Spinal cord (tissue), 10 donors: ENCODE measurements at places on chromosomes 7 and 10. TPM values are rescaled to one million over a fixed set of nuclear protein-coding genes. Genes with fewer than 3 reads are reported as not detected.

STAM gene
- 55.3 TPM for total RNA-seq

IGF2BP3 gene
- 37.3 TPM for total RNA-seq

PITX3 gene
- total RNA-seq, result 1.6 TPM

TMEM176B gene
- total RNA-seq, result 50.6 TPM

VWDE gene
- 2.6 TPM for total RNA-seq

AKR1B15 gene
- 0.17 TPM for total RNA-seq

SPAM1 gene
- total RNA-seq, result not detected

MBL2 gene
- total RNA-seq, result not detected

PRSS37 gene
- not detected for total RNA-seq

INSIG1 gene
- total RNA-seq, result 57.8 TPM

IDI2 gene
- not detected for total RNA-seq

LRRC61 gene
- total RNA-seq, result 13.3 TPM

DKK1 gene
- 7.8 TPM for total RNA-seq

MOGAT3 gene
- total RNA-seq, result not detected

GPNMB gene
- 47.6 TPM for total RNA-seq

GSAP gene
- total RNA-seq, result 11.2 TPM

OR9A2 gene
- total RNA-seq, result 0.50 TPM

AGR2 gene
- 10.1 TPM for total RNA-seq

COG5 gene
- 48.2 TPM for total RNA-seq

NUTM2B gene
- 1.4 TPM for total RNA-seq

GLI3 gene
- total RNA-seq, result 11.9 TPM

NEUROD6 gene
- total RNA-seq, result 10.4 TPM

CAMK2B gene
- total RNA-seq, result 21.9 TPM

NXPH1 gene
- 17.1 TPM for total RNA-seq

CFAP46 gene
- 5.3 TPM for total RNA-seq

SEMA3C gene
- 159 TPM for total RNA-seq

OR2A42 gene
- 0.06 TPM for total RNA-seq

SCIN gene
- 9.0 TPM for total RNA-seq

OPN1SW gene
- 0.28 TPM for total RNA-seq

SLC18A2 gene
- 5.8 TPM for total RNA-seq

PPP1R3A gene
- total RNA-seq, result 0.10 TPM

SP8 gene
- total RNA-seq, result 0.69 TPM

NEURL1 gene
- 10.9 TPM for total RNA-seq

ASIC3 gene
- 1.5 TPM for total RNA-seq

PLEKHS1 gene
- not detected for total RNA-seq

ZNF239 gene
- 9.8 TPM for total RNA-seq

GALNT17 gene
- total RNA-seq, result 50.9 TPM

MTG1 gene
- 23.4 TPM for total RNA-seq

TWIST1 gene
- 6.5 TPM for total RNA-seq

SORCS3 gene
- 3.7 TPM for total RNA-seq

UNC5B gene
- 43.9 TPM for total RNA-seq

GNAT3 gene
- not detected for total RNA-seq

SEMA3E gene
- total RNA-seq, result 11.8 TPM

CCM2 gene
- total RNA-seq, result 25.8 TPM

SLC26A4 gene
- total RNA-seq, result 0.99 TPM

GPER1 gene
- total RNA-seq, result 3.3 TPM

CALHM1 gene
- total RNA-seq, result 0.06 TPM

SLC29A4 gene
- 7.7 TPM for total RNA-seq

CALCR gene
- 2.4 TPM for total RNA-seq

ZNF655 gene
- total RNA-seq, result 76.5 TPM

CALY gene
- total RNA-seq, result 15.9 TPM

C10orf95 gene
- 0.28 TPM for total RNA-seq

GPR158 gene
- 24.6 TPM for total RNA-seq

GIMAP5 gene
- 8.6 TPM for total RNA-seq

SPDYE5 gene
- 0.11 TPM for total RNA-seq

TBRG4 gene
- total RNA-seq, result 34.4 TPM

AOC1 gene
- 0.20 TPM for total RNA-seq
